ENCODE measurements at places on chromosomes 2 and 18.

DNA sequence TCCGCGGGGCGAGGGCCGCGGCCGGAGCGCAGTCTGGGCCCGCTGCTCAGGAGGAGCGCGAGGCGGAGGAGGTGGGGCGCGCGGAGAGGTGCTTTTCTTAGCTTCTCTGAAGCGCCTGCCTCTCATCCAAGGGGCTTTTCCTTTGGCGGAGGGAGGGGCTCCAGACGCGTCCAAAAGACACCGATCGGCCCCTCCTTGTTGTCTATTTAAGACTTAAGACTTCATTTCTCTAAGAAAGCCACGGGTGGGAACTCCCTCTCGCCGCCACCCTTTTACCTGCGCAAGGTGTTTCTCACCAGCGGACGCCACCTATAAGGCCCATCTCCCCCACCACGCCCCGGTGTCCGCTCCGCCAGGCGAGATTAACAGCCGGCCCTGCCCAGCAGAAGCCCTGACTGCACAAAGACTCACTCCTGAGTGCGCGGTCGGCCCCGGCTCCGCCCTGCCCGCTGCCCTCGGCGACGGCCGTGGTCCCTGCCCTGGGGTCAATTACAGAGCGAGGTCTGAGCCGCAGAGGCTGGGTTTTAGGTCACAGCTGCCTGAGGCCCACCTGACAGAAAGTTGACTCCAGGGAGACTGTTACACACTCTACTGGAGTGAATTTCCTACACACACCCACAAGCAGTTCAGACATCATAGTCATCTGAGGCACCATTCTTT is at the start of gene DSC2:
DSC2 (minus strand) TSS at position 397 of the 660 bp plus-strand sequence. CDS start 450 bp downstream, outside the sequence.
- DNase-seq = no peak

DNA sequence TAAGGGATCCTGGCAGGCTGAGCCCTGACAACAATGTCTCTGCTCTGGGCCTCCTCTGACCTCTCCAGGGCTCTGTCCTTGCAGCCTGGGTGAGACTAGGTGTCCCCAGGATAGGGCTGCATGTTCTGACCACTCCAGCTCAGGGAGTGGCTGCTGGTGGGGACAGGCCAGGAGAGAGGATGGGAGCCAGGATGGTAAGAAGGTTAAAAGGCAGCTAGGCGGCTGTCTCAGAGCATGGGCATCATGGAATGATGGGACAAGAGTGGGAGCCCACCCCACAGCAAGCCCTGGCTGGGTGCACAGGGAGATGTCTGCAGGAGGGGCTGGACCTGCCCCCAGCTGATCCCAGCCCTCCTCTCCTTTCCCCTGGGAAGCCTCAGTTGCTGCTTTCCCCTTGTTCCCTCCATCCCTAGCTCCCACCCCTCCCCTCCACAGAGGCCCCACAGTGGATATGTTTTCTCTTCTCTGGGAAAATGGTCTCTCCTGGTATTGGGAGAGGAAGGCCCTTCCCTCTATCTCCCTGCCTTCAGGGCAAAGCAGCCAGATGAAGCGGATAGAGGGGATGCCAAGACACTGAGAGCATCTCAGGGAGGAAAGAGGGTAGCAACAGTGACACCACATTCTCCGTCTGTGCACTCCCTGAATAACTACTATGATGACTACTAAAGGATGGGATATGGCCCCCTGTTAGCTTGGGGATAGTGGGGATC is 334.3 kb downstream of the DYSF start:
- DNase-seq = no peak

DNA sequence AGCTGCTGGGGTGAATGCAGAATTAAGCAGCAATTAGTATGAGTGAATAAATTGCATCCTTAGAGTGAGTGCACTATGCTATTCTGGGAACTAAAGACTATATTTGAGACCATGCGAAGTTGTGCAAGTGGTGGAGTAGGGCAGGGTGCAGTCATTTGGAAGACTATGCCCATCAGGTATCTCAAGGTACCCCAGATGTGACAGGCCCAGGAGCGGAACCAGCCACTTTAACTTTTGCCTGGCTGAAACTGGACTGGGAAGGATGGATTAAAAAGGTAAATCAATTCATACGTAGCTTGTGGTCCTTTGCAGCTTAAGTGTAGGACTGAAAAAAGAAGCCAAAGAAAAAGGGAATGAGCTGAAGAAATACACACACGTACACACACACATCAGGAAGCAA is 1.7 kb downstream of the KYNU start:
- no peak for DNase-seq

DNA sequence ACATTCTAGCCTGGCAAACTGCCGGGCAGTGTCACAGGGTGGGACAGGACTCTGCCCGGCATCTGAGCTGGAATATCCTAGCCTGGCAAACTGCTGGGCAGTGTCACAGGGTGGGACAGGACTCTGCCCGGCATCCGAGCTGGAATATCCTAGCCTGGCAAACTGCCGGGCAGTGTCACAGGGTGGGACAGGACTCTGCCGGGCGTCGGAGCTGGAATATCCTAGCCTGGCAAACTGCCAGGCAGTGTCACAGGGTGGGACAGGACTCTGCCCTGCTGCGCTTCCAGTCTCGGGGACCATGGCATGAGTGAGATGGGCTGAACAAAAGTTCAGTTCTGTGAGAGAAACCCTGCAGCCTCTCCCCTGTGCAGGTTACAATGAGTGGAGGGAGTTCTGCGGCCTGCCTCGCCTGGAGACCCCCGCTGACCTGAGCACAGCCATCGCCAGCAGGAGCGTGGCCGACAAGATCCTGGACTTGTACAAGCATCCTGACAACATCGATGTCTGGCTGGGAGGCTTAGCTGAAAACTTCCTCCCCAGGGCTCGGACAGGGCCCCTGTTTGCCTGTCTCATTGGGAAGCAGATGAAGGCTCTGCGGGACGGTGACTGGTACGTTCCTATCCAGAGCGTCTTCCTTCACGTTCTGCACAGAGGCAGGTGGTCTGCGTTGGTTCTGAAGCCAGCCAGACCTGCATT is 80.3 kb downstream of the TPO start:
- no peak for DNase-seq

- no peak for DNase-seq
Measured at GRCh38 chr2:86336675-86337243, 667 bp downstream of the REEP1 start.

- no peak for DNase-seq
Measured at GRCh38 chr2:177474301-177474700, 81.7 kb downstream of the AGPS start.

GRCh38 chr2:38454081-38454480 is 77.0 kb upstream of the ATL2 start:
- DNase-seq = no peak

GRCh38 chr2:62321380-62322289 is 125.7 kb downstream of the B3GNT2 start:
- DNase-seq = no peak

DNA sequence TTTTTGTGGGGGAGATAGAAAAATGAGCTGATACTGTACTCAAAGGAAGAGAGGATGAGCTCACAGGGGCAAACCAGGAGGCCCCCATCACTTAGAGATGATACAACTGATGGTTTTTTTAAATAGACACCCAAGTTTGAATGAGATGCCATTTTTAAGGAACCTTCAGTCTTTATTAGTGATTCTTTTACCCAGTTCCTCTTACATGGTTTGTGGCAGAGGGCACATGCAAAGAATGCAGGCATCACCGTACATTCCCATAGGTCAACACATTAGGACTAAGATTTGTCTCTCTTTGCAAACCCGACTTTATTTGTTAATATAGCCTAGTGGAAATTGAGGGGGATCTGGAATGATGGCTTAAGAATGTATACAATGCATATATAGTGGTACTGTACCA is 250.9 kb downstream of the ASXL3 start:
- no peak for DNase-seq

- no peak for DNase-seq
Measured at GRCh38 chr2:144801325-144801724, 281.4 kb upstream of the ZEB2 start.

- peak; percentile 11 for DNase-seq
Measured at GRCh38 chr2:129233751-129234406, 745.6 kb upstream of the RAB6C start.

- no peak for DNase-seq
Measured at GRCh38 chr2:10328670-10329579, 26.2 kb downstream of the HPCAL1 start.

DNA sequence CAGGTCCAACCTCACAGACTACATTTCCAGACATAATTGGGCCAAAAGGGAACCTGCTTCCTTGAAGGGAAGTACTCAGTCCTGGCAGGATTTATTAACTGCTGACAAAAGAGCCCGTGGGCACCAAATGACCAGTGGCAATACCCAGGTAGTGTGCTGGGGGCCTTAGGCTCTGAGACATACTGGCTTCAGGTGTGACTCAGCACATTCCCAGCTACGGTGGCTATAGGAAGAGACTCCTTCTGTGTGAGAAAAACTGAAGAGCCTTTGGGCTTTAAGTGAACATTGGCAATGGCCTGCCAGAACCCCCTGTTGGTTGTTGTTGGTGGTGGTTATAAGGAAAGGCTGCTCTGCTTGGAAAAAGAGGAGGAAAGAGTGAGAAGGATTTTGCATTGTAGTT is 401.8 kb downstream of the KCNJ3 start:
- no peak for DNase-seq

GRCh38 chr2:162073888-162074631 is at the start of gene DPP4:
Gene DPP4 (minus strand): TSS chr2:162074215. CDS start chr2:162073981, 234 bp downstream.
- no peak for DNase-seq

DNA sequence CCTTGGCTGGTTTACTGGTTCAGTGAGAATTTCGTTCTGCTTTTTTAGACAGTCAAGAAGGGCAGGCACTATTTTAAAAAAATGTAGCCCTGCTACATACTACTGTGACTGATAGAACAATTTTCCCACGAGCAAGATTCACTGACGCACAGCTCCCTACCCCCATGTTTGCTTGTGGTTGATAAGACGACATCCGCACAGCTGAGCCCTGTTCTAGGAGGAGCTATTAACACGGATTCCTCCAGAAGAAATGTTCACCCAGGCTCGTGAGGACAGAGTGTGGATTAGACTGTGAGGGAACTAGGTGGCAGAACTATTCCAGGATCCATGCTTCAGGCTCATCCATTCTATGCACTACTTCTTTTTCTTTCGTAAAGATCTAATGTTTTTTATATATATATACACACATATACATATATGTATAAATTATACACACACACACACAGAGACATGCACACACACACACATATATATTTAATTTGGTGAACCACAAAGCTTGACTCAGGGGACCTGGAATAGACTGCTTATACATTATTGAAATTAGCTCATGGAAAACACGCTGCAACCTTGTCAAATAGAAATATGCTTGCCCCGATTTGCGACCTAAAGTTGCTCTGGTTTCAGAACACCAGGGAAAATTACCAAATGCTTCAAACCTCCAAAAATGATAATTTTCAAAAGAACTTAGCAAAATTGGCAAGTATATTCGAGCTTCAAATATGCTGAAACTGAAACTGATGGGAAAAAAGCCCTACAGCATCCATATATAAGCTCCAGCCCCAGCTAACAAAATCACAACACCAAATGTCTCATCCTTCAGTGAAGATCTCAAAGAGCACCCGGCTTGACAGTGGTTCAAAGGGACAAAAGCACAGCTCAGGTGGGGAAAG is 370.4 kb downstream of the SOCS6 start:
- DNase-seq = no peak

GRCh38 chr2:15577071-15577735 is 14.5 kb upstream of the DDX1 start:
- DNase-seq = peak; percentile 65

DNA sequence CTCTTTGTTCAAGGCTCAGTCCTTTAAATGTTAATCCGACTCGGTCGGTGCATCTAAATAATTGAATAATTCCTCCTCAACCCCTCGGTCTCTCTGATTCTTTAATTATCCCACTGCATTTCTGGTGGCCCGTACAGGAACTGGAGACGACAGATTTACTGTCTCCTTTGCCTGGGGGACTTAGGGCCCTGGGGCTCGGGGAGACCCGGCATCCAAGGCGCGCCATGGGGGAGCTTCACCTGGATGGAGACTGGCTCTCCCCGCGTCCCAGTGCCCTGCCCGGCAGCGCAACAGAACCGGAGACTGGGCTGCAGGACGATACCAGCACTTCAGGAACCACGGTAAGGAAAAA is 47.7 kb upstream of the SELENOI start:
- DNase-seq = no peak

DNA sequence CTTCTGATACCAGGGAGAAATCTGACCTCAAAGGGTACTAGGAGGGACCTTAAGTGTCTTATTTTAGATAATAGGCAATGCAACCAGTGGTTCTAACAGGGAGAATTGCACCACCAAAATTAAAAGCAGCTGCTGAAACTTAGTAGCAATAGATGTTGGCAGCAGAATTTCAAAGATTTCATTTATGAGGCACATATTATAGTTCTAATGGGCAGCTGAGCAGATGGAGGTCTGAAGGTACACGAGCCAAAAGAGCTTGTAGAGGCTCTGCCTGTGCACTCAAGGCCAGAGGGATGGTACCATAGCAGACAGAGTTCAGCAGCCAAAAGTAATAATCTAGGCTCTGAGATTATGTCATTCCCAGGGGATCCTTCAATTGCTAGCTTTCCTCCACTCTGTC is 87.3 kb upstream of the NCKAP5 start:
- DNase-seq = no peak

GRCh38 chr2:160294889-160295288 is 94.8 kb upstream of the ITGB6 start:
- DNase-seq = peak; percentile 47

DNA sequence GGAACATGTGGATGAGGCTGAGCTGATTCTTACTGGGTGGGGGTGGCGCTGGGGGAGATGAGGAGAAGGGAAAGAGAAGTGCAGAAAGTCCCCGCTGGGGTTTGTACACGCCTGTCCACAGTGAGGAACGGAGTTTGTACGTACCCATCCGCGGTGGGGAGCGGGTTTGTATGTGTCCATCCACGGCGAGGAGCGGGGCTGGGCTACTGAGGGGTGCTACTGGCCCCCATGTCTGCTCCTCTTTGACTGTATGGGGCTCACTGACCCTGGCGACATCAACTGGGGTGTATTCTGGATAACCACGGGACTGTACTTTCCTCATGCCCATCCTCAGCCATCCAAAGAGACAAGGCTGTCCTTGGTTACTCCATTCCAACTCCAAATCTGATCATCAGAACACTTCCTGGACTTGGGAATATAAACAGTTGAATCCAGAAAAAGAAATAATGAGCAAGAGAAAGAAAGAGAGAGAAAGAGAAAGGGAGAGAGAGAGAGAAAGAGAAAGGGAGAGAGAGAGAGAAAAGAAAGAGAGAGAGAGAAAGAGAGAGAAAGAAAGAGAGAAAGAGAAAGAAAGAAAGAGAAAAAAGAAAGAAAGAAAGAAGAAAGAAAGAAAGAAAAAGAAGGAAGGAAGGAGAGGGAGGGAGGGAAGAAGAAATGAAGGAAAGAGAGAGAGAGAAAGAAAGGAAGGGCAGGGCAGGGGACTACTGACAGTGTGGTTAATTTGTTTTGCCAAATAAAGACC is 21.0 kb downstream of the MAL start:
- no peak for DNase-seq

DNA sequence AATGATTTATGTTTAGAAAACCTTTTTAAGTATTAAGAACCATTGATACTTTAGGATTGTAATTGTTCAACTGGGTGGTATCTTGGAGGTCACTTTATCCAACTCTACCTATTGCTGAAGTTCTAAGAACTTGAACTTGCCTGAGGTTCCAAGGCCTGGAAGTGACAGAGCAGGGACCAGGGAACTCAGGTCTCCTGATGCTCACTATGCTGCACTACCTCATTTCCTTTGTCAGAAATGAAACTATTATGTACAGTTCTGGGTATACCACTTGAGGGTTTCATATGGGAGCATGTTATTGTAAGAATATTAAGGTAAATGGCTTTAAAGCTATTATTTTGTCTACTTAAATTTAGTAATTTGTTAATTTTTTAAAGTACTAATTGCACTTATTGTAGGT is 3.0 kb downstream of the MBD5 start:
- DNase-seq = no peak

All from fibroblast of lung (primary cell).